ENCODE measurements at places on chromosomes 4 and X.

DNA sequence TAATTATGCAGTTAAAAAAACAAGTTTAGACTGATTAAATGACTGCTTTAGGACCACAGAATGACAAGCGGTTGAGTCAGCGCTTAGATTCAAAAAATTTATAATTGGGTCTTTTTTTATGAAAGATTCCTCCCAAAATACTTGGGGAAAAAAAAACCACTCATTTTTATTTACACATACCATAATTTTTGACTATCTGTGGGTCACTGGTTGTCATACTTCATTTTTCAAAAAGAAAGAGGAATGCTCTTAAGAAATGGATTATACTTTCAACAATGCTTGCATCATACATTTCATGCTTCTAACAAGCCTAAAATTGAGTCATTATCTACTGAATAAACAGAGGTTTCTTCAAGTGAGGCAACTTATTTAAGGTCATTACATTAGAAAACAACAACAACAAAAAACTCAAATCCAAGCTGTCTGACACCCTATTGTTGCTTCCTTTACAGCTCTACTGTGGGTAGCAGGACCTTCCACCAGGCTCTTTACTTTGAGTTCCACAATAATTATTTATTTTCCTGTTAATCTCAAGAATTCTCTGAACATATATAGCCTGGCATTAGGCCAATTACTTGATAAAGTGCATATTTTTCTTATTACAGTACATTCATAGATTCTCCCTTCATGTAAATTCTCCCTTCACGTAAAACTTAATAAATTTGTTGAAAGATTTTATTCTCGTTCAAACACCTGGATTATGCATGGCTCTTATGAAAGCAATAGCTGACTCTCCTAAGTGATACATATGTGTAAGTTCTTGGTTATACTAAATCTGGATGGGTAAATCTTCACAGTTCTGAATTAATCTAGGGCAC lies 445.5 kb downstream of the PCDH10 start:
- no peak for DNase-seq

GRCh38 chrX:5916945-5917344 lies 311.7 kb downstream of the NLGN4X start:
- DNase-seq: no peak

DNA sequence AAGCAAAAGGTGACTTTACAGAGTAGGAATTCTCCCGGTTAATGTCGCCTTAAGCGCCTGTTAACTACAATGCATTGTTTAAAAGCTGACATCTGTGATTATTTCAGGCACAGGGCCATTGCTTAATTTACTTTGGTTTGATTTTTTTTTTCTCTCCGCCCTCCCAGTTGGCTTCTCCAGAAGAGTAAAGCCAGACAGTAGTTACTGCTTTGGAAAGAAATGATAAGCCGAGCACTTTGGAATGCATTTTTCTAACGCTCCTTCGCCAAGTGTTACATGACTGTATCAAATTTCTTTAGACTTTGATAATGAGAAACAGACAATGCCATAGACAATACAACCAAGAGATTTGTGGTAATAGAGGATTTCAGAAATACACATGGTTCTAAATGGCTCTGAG lies 383.0 kb upstream of the TENM3 start:
- no peak for DNase-seq

DNA sequence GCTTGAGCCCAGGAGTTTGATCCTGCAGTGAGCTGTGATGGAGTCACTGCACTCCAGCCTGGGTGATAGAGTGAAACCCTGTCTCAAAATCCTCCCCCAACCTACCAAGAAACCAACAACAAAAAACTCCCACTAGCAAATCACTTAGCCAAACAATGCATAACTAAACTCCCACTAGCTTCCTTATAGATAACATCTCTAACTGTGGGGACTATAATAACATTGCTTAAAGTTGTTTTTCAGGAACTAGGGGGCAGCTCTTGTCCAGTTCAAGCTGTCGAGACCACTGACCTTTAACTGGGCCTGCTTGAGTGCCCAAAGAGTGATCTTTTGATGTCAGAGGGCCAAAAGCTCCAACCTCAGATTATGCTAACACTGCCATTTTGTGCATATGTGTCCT lies 81.7 kb downstream of the FREM3 start:
- no peak for DNase-seq

GRCh38 chr4:180101348-180102083 lies 2141.7 kb upstream of the TENM3 start:
- no peak for DNase-seq

GRCh38 chr4:81504112-81505003 lies 32.7 kb upstream of the RASGEF1B start:
- DNase-seq: no peak

All from stimulated activated CD8-positive, alpha-beta memory T cell treated with anti-CD3 and anti-CD28 coated beads, Interleukin-15, amount 100 ng/mL, for 4 hours (primary cell).